ENCODE measurements at places on chromosomes 5 and 9. TPM values are rescaled to one million over a fixed set of nuclear protein-coding genes. Genes with fewer than 3 reads are reported as not detected.

DNA sequence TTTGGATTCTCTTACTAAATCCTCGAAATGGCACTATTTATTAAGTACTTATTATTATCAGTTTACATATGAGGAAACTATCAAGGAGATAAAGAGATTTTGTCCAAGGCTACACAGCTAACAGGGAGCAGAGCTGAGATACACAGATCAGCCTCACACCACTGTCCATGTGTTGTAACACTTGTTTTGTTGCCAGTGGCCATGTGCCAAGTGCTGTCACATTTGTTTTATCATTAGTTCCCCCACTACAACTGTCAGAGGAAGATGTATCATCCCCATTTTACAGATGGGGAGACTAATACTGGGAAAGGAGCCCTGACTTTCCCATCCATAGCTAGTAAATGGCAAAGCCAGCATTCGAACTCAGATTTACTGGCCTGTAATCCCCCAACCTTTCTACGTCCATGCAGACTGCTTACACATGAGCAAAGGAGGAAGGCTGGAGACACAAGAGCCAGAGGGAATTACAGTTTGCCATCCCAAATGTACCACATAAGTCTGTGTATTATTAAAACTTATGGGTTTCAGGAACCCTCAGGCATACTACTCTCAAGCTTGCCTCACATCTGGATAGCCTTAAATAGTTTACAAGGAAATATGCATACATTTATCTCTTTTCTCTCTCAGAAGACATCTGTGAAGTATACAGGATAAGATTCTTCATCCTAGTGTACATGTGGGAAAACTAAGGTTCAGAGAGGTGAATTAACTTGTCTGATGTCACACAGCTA is 25.1 kb downstream of the PAPPA start:
- no peaks in the 10 kb centered on the region for H3K27me3 ChIP-seq
- DNase-seq = no peak
- no peak overlapping the region for H3K4me3 ChIP-seq
- H3K27ac ChIP-seq = no peak overlapping the region

DNA sequence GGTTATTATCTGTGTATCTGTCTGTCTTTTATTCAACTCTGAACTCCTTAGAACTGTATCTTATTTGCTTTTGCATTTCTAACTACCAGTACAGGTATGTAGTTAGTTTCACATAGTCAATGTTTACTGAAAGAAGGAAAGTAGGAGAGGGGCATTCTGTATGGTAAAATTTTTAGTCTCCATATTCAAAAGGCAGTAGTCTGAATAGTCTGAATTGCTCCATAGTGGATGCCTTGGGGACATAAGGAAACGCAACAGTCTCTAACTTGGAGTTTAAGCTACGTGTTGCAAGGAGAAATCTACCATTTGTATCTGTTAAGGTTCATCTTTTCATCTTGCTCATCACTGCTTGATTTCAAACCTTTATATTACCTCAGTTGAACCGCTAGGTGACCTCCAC is 26.2 kb downstream of the RASGRF2 start:
- no peak overlapping the region for H3K4me3 ChIP-seq
- H3K36me3 ChIP-seq = no peaks in the 10 kb centered on the region
- no peak for DNase-seq
- no peaks in the 10 kb centered on the region for H3K27me3 ChIP-seq
- peak overlapping the region; percentile 8 for H3K27ac ChIP-seq

DNA sequence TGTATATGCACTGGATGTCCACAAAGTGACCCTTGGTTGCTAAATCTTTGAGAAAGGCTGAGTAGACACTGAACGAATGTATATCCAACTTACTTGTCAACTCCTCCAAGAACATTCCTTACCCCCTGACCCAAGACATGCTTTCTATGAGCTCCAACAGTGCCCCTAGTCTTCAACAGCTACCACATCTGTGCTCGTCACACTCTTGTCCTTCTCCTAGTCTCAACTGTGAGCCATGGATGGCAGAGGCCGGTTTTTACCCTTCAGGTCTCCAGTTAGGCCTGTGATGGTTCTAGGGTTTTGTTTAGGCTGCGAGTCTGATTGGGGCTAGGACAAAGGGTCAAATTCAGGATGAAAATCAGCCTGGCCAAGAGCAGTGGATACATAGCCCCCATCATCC is 19.0 kb upstream of the GPX3 start:
- H3K4me1 ChIP-seq = peaks cover 19% of the 10 kb centered on the region
- no peaks in the 10 kb centered on the region for H3K27me3 ChIP-seq
- H3K27ac ChIP-seq = no peak overlapping the region
- H3K36me3 ChIP-seq = no peaks in the 10 kb centered on the region
- DNase-seq = no peak
- H3K4me3 ChIP-seq = no peak overlapping the region

GRCh38 chr5:96718635-96719077 is 56.5 kb downstream of the CAST start:
- H3K36me3 ChIP-seq = no peaks in the 10 kb centered on the region
- no peak for DNase-seq
- H3K27me3 ChIP-seq = no peaks in the 10 kb centered on the region
- H3K4me3 ChIP-seq = no peak overlapping the region
- peak overlapping the region; percentile 73 for H3K27ac ChIP-seq

DNA sequence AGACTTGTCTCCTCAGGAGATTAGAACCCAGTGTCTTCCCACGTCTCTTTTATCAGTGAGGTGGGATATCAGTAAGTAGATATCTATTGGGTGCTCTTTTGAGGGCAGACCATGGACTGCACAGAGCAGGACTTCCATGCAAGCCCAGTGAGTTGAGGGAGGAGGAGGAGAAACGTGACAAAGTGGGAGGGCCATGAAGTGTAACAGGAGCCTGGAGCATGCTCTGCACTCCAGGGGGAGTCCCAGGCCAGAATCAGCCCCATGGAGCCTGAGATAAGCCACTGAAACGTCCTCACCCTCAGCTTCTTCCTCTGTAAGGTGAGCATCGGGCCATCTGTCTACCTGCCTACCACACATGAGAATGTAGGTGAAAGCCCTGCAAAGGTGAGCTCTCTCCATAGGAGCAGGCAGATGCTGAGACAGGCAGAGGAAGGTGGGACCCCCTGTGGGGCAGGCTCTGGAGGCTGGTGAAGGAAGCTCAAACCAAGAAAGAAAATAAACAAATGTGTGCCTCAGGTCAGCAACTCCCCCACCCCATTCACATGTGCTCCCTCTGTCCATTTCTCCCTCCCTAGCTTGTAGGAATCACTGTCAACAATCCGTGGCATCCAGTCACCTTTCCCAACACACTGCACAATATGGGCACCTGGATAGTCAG is 87.4 kb downstream of the NRG2 start:
- no peak overlapping the region for H3K4me3 ChIP-seq
- no peaks in the 10 kb centered on the region for H3K4me1 ChIP-seq
- H3K36me3 ChIP-seq = no peaks in the 10 kb centered on the region
- DNase-seq = no peak
- no peak overlapping the region for H3K27ac ChIP-seq
- H3K27me3 ChIP-seq = no peaks in the 10 kb centered on the region

DNA sequence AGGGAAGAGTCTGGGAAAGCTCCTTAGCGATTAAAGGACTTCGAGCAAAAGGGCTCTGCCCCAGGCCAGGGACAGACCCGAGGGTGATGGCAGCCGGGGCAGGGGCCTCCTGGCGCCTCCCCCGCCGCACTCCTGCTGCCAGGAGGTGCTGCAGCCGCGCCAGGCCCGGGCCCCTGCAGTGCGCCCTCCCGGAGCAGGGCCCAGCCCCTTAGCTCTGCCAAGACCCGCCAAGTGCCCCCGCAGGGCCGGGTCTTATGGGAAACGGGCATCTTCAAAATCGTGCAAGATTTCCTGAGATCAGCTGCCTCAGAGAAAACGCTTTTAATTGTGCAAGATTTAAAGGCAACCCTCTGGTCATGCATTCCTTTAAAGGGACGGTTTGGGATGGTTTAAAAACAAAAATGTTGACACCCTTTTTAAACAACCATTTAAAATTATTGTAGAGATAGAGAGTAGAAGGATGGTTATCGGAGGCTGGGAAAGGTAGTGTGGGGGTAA is 52.4 kb downstream of the CDC14B start:
- H3K36me3 ChIP-seq = no peaks in the 10 kb centered on the region
- H3K27me3 ChIP-seq = no peaks in the 10 kb centered on the region
- H3K4me3 ChIP-seq = peak overlapping the region; percentile 77
- no peak for DNase-seq

The SREK1 gene
- total RNA-seq = 64.7 TPM

The PRDM9 gene
- not detected for total RNA-seq

The PIP5KL1 gene
- total RNA-seq = 4.6 TPM
